ENCODE measurements at places on chromosomes 2 and 18.
A peak's percentile ranks its signal among the peaks of the same experiment; 100 is the strongest.

DNA sequence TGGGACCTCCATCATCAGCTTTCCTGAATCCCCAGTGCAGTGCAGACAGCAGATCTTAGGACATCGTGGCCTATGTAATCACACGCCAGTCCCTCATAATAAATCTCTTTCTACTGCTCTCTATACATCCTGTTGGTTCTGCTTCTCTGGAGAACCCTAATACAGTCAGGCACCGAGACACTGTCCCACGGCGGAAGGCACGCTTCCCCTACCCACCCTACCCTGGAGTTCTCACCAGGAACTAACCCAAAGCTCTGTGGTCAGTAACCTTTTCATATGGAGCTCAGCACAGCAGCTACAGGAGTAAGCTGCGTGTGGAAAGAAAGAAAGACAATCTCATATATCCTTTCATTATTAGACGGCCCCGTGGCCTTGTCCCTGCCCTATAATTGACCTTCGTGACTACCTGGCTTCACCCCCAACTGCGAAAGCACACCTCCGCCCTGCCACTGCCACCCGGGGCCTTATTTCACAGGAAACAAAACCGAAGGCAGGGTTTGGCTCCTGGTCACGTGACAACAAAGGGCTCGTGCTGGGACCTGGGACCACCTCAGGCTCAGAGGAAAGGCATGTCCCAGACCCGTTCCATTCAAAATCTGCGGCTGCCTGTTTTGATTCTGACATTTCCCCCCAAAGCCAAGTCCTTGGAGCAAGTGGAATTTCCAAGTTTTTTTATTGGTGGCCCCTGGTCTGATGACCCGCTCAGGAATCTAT, 99.7 kb upstream of the ODC1 start:
- DNase-seq, result no peak

- DNase-seq, result no peak
Observed at GRCh38 chr2:124048664-124049063, 23.6 kb downstream of the CNTNAP5 start.

GRCh38 chr2:213189001-213189899, 37.8 kb upstream of the IKZF2 start:
- DNase-seq, result peak; percentile 72

DNA sequence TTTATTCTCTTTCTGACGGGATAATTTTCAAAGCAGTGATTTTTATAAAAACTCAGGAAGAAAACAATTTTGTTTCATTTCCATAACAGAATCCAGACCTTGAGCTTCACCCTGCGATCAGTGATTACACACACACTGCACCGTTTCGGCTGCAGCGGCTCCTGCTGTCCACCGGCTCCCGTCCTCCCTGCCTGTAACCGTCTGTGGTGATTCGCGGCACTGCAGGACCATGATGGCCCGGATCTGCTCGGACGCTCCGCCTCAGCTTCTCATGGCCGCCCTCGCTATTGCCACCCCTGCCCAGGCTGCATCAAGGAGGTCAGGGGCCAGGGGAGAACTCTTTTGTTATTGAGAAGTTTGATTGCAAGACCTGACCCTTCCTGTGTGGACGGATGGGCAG, 246.1 kb downstream of the TWIST2 start:
- no peak for DNase-seq

DNA sequence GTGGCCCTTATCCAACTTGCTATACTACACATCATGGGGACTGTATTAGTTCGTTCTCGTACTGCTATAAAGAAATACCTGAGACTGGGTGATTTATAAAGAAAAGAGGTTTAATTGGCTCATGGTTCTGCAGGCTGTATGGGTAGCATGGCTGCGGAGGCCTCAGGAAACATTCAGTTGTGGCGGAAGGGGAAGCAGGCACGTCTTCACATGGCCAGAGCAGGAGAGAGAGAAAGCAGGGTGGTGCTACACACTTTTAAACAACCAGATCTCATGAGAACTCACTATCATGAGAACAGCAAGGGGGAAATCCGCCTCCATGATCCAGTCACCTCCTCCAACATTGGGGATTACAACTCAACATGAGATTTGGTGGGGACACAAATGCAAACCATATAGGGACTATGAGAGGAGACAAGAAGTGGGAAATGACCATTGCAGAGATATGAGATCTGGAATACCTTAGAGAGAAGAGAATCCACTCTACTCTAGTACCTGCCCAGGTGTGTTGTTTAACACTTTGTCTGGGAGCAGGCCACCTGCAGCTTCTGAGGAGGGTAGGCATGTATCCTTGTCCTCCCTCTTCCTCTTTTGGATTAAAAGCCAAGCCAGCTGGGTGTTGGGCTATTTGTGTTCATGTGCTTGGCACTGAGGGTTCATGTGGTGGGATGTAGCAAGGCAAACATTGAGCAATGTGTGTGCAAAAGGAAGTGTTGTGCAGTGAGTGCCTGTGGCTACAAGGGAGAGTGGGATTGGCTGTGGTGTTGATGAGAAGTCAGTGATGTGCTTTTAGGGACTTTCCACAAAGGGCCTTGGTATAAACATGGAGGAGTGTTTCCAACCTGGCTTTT, 22.8 kb downstream of the TTLL4 start:
- DNase-seq, result peak; percentile 36

- DNase-seq, result peak; percentile 55
Observed at GRCh38 chr18:40159141-40160017, 1795.7 kb upstream of the PIK3C3 start.

- peak; percentile 81 for DNase-seq
Observed at GRCh38 chr2:47016172-47016913, 100.7 kb upstream of the MCFD2 start.

DNA sequence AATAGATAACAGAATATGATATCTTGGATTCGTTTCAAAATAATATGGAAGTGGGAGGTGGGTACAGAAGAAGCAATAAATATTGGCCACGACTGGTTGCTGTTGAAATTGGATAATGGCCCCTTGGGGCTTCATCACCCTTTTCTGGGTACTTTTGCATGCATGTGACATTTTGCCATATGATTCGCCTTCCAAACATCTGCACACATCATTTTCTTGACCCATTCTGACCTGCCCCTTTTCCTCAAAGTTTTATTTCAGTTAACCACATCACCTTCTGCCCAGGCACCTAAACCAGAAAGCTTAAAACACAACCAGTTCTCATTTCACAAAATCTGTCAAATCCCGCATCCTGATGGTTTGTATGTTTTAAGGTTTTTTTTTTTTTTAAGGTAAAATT, 116.7 kb upstream of the AGAP1 start:
- no peak for DNase-seq

DNA sequence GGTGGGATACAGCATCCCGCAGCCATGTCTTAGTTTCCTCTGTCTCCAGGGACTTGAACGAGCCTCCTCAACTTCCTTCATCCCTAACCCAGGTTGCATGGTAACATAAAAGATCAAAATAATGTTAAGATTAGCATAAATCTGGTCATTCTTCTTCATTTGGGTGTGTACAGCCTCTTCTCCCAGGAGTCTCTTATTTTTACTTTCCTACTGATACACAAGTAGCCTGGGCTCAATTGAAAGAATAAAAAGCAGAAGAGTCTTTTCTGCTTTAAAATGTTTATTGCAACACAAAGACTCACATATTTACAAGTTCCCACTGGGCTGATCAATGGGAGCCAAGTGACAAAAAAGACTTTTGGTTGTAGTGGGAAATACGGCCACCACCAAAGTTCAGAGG, 137.9 kb upstream of the PID1 start:
- no peak for DNase-seq

- no peak for DNase-seq
Observed at GRCh38 chr2:44547718-44548117, 186.0 kb downstream of the CAMKMT start.

- DNase-seq, result no peak
Observed at GRCh38 chr2:86556508-86556907, 6.7 kb downstream of the CHMP3 start.

DNA sequence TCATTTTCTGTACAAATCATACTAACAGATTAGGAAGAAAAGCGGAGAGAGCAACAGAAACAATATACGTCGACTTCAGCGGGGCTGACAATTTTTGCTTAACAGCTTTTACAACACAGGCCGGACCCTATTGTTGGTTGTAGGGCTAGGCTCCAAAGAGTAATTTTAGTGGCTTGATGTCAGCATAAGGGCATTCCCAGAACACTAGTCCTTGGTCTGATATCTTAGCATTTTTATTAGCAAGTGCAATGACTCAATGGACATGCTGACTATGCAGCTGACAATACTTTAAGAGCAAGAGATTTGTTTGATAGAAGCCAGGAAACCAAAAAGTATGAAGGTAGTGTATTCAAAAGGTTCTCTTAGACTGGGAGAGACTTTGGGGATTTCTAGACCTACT, 209.9 kb downstream of the LNPK start:
- DNase-seq, result no peak

- DNase-seq, result no peak
Observed at GRCh38 chr2:157301307-157301706, 24.3 kb downstream of the ERMN start.

GRCh38 chr18:58394602-58395425, 234.1 kb downstream of the ALPK2 start:
- no peak for DNase-seq

GRCh38 chr2:32981612-32982011, 34.9 kb downstream of the LTBP1 start:
- DNase-seq, result no peak

GRCh38 chr2:10237392-10238321, 65.0 kb upstream of the HPCAL1 start:
- DNase-seq, result no peak

DNA sequence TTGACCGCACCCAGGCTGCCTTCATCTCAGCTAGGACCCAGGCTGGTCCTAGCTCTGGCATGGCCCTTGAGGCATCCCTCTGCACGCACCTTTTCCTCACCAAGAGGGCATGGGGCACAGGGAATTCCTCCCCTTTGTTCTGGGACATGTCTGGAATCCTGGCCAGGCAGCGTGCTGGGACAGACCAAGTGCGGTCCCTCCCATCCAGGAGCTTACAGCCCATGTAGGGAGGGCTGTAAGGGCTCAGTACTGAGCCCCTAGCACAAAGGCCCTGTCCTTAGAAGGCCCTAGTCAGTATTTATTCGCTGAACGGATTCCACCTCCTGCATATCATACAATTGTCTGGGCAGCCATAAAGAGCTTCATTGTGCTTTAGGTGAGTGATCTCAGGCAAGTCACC, 3.0 kb downstream of the TMEM37 start:
- DNase-seq, result no peak

DNA sequence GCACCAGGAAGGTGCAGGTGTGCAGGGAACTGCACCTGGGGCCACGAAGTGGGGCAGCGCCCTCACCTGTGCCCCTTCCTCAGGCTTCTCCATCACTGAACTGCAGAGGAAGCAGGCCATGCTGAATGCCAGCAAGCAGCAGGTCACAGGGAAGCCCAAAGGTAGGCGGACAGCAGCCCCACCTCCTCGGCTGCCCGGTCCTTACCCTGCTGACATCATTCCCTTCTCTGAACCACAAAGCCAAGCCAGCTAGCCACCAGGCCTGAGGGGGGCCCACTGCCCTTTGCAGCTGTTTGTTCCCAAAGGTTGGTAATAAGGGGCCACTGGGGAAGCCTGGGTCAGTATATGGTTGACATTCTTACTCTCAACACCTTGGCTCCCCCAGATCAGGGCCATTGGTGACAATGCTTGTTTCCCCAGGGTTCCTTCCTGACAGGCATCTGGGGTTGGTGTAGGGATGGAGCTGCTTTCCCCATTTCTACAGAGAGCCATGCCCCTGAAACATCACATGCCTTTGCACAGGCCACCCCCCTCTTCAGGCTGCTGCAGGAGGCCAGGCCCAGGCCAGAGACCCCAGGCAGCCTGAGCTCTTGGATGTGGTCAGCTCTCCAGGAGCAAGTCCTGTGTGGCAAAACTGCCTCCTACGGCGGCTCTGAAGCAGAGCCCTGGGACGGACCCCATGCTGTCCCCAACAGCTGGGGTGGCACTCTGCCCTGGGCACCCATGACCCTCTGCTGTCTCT, 47.8 kb downstream of the FAM168B start:
- no peak for DNase-seq

DNA sequence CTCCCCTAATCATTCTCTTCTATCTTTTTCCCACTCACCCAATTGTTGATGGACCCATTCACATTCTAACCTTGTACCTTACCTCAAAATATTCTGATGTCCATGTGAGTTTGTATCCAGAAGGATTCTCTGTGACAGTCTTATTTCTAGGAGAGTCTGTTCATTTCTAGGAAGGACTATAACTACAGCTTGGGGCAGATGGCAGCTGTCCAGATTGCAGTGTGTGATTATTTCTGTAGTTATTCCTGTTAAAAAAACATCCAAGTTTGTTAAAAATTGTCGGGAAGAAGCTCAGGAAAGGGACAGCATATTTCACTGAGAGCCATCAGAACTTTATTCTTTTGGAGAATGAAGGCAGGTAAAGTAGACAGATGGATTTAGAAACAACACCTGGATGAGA, 142.6 kb downstream of the RAPGEF4 start:
- DNase-seq, result peak; percentile 34

GRCh38 chr18:48945953-48946217, 4.9 kb downstream of the SMAD7 start:
- no peak for DNase-seq

DNA sequence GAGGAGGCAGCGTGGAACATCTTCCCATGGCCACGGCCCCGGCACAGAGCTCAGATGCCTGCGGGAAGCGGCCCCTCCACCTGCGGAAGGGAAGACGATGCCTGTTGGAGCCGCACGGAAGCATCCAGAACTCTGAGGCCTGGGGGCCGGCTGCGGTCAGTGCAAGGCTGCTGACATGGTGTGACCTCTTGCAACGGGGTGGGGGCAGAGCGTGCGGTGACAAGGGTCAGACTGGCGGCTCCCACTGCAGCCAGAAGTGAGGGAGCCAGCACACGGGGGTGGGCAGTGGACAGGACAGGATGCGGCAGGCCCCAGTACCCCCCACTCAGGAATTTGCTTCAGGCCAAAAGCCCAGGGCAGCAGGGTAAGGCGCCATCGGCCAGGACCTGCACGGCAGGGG, 48.8 kb downstream of the SLC66A2 start:
- DNase-seq, result no peak

DNA sequence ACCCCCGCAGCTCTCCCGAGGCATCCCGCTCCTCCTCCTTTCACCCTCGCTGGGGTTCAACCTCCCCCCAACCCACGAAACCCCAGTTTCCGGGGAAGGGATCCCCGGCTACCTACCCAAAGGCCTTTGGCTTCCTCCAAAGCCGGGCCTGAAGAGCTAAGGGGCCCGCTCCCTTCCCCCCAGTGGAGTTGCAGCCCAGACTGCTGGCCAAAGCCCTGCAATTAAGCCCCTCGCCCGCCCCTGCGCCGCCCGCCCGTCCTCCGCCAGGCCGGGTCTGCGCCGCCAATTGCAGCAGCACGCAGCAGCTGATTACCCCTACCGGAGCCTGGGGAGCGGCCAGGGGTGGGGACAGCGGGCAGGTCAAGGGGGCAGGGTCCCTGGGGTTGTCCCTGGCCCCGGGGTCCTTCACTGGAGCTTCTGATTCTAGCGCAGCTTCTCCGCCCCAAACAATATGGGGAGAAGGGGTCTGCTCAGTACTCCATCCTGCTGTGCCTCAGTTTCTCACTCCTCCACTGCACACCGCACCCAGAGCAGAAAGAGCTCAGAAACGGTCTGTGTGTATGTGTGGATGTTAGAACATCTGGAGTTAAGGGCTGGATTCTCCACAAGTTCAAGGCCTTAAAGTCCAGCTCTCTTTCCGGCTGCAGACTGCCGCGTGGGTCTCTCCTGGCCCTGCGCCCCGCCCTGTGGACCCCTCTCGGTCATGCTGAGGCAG, 16.9 kb downstream of the WNT10A start:
- no peak for DNase-seq

Data from adipocyte (in vitro differentiated cells).